GM12892 (cell line): ENCODE measurements at places on chromosomes 4 and X.

GRCh38 chrX:5771441-5771840 lies 457.2 kb downstream of the NLGN4X start:
- DNase-seq = no peak

GRCh38 chr4:121272526-121272925 lies 108.3 kb downstream of the QRFPR start:
- DNase-seq = no peak

DNA sequence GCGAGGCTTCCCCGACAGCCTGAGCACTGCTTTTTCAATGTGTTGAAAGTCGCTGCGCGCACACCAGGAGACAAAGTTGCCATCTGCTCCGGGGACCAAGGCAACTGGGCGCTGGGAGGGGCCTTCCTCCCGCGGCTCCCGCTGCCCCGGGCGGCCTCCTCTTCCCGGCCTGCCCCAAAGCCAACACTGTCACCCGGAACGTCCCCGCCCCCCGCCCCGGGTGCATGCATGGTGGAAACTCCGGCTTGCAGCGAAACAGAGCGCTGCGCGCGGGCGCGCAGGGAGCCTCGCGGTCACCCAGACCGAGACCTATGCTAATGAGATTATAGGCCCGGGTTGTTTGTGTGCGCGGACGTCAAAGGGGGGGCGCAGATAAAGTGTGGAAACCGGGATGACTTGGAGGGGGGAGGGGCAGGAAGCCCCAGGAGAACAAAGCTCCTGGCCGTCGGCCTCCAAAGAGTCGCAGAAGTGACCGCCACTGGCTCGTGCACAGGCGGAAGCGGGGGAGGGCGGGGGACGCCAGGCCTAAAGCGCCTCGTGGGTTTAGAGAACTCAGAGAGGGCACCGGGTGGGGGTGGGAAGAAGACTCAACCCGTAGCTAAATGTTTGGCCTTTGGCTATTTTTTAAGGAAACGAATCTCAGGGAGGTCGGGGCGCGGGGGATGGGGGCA lies 88.8 kb downstream of the BCOR start:
- DNase-seq = no peak

DNA sequence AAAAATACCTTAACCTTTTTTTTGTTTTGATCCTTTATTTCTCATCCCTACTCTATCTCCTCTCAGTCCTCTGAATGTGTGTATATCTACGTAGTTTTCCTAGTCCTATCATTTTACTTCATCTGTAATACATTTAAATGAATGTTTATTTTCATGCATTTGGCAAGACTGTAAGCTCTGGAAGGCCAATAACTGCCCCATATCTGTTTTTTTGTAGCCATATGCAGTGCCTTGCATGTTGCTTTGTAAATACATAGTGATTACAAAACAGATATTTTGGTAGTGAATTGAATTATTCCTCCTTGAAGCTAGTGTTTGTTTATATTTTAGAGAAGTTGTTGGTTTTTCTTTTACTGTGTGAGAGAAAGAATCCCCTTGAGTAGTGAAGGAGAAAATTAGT lies 450.2 kb downstream of the PCDH18 start:
- DNase-seq = no peak

- no peak for DNase-seq
These were observed 59.8 kb downstream of the MRPL1 start for GRCh38 chr4:77922158-77923094.

DNA sequence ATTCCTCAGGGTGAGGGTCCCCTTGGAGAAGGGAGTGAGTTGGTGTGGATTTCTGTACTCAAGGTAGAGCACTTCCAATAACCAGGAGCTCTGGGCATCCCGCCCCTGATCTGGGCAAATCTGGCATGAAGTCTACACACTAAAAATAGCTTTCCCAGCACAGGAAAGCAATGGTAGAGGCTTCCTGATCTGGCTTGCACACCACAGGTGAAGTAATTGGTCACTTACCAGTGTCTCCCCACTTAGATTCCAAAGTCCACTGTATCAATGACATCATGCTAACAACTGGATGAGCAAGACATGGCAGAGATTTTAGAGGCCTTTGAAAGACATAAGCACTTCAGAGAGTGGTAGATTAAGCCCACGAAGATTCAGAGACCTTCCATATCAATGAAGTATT lies 17.8 kb upstream of the IDS start:
- DNase-seq = no peak

DNA sequence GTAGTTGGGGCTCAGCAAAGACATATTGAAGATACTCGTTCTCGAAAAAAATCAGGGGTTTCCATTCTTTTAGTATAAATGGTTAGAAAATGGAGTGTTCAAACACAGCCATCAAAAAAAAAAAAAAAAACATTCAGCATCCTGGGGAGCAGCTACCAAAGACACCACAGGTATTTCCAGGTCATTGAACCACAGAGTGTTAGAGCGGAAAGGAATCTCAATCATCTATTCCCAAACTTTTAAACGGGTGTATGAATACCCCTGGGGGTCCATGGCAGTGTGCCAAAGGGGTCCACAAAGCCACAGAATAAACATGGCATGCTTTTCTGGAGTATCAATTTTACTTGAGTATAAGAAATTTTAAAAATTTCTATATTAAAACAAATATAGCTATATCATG lies 6.9 kb upstream of the FGF16 start:
- no peak for DNase-seq
